Activated T-helper 1 cell treated with anti-CD3 and anti-CD28 coated beads, Interleukin-2, amount 50 U/mL, for 16 hours (primary cell): ENCODE measurements at places on chromosomes 3 and 15.

- DNase-seq = no peak
Measured at GRCh38 chr15:66923438-66923881, 141.9 kb upstream of the SMAD3 start.

GRCh38 chr3:5187920-5188418 lies 462 bp downstream of the EDEM1 start:
- peak; percentile 43 for DNase-seq

DNA sequence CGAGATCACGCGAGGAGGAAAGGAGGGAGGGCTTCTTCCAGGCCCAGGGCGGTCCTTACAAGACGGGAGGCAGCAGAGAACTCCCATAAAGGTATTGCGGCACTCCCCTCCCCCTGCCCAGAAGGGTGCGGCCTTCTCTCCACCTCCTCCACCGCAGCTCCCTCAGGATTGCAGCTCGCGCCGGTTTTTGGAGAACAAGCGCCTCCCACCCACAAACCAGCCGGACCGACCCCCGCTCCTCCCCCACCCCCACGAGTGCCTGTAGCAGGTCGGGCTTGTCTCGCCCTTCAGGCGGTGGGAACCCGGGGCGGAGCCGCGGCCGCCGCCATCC lies 1.1 kb upstream of the SETD5 start:
- peak; percentile 47 for DNase-seq

DNA sequence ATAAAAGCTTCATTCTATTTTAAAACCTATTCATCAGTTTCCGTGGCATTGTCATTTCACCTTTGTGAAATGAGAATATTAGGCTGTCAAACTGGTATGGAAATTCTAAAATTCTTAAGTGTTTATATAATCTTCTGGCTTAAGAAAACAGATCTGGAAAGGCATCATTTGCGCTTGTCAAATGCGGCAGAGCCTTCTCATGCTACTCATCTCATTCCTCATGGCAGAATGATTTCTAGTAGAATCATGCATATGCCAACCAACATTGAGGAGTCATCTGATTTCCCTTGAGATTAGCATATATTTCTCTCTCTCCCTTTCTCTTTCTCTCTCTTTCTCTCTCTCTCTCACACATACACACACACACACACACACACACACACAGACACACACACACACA lies 48.8 kb downstream of the STRIT1 start:
- no peak for DNase-seq

DNA sequence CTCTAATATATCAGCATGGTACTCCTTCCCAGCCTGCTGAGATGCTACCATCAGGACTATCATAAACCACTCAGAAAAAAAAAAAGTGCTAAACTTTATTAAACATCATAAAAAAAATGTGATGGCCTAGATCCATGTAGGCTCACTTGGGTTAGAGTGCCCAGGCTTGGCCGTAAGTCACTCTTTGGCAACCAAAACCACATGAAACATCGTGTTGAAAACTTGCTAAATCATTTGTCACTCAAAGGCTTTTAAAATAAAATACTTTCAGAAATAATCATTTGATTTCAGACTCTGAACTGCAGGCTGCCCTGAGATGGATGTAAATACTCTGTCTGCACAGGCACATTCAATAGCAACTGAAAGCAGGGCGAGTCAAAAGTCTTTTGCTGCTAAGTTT lies 78.4 kb upstream of the WNT5A start:
- DNase-seq = no peak

- DNase-seq = no peak
Measured at GRCh38 chr15:100132309-100132708, 209.5 kb downstream of the ADAMTS17 start.

DNA sequence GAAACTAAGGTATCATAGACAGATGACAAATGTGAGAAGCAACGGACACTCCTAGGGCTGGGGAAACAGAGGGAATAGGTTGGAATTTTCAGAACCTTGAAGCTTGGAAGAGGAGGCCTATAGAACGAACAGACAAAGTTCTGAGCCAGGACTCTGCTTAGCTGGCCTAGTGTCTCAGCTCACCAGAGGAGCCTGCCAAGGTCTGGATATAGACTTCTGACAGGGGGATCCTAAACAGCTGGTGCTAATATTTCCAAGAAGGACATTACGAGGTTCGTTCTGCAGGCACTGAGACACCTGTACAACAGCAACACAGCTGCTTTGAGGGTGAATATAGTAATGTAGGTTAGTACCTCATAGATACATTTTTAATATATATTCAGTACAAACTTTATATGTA lies 266.3 kb downstream of the CHL1 start:
- no peak for DNase-seq

GRCh38 chr15:25805031-25805430 lies 58.1 kb downstream of the ATP10A start:
- no peak for DNase-seq

GRCh38 chr3:153095441-153095840 lies 66.6 kb upstream of the RAP2B start:
- DNase-seq = no peak

- DNase-seq = no peak
Measured at GRCh38 chr3:13019243-13020095, 53.8 kb downstream of the IQSEC1 start.

- DNase-seq = no peak
Measured at GRCh38 chr3:26574766-26575165, 47.8 kb upstream of the LRRC3B start.

DNA sequence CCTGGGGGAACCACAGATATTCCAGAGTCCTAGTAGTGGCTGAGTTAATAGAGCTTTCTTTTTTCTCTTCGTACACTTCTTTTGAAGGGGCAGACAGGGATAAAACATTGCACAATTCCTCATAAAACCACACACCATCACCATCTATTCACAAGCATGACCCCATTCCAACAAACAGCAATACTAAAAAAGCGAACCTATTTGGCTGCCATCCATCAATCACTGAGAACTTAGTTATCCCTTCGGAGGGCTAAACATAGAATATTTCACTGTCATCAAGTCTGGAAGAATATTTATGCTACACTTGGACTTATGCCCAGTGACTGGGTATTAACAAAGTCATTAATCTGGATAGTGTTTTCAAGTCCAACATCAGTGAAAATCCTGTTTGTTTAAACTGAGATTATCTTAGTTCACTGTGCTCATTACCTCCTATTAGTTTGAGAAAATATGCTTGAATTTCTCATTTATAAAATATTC lies 80.3 kb upstream of the PRTG start:
- no peak for DNase-seq

DNA sequence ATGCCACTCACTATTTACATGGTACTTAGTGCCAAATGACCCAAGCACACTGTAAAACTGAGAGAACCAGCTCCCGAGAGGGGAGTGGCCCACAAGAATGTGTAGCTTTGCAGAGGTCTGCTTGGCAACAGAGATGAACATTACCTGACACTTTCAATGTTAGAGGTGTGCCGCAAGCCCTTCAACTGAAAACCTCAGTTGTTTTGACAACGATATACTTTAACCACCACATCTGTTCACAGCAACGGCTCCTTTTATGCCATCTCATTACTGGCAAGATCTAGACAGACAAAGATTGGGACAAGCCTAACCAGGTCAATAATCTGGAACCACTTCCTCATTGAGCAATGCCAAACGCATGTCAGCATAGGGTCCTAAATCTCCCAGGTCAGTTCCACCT lies 23.7 kb downstream of the NEK10 start:
- DNase-seq = no peak

DNA sequence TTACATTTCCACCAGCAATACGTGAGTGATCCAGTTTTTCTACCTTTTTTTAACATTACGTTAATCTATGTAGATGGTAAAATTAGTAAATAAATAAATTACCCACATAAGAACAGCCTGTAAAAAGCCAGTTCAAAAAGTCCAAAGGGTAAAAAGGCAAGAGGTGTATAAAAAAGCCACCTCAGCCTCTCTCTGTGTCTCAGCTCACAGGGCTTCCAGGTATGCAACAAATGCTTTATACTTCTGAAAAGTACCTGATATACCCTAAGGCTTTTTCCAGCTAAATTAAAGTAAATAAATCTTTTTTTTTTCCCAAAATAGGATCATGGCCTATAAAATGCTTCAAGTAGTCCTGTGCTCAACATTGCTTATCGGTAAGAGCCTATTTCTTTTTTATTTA lies at the start of gene C3orf85:
C3orf85 (plus strand) TSS at position 197 of the 400 bp plus-strand sequence; CDS start at position 326, 129 bp downstream.
- DNase-seq = no peak

- DNase-seq = no peak
Measured at GRCh38 chr3:151227266-151227806, 24.3 kb upstream of the GPR171 start.
